AG09319 (cell line): ENCODE measurements at places on chromosomes 1 and 21.

DNA sequence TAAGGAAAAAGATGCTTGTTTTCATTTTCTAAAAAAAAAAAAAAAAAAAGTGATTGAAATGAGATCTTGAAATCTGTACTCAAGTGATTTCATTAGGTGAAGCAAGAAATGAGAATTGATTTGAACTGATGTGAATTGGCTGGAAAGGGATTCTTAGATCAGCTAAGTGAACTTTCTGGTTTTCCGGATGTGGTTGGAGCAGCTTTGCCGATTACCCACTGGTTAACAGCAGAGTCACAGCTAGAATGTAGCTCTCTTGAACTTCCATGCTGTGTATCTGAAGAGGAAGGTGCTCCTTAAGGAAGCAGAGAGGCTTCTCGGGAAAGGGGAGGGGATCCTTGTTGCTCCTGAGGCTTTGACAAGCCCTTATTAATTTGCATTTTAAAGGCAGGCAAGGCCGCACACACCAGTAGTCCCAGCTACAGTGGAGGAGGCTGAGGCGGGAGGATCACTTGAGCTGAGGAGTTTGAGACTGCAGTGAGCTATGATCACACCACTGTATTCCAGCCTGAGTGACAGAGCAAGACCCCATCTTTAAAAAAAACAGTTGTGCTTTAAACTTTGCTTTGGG is 28.7 kb upstream of the PWP2 start:
- DNase-seq, result no peak

DNA sequence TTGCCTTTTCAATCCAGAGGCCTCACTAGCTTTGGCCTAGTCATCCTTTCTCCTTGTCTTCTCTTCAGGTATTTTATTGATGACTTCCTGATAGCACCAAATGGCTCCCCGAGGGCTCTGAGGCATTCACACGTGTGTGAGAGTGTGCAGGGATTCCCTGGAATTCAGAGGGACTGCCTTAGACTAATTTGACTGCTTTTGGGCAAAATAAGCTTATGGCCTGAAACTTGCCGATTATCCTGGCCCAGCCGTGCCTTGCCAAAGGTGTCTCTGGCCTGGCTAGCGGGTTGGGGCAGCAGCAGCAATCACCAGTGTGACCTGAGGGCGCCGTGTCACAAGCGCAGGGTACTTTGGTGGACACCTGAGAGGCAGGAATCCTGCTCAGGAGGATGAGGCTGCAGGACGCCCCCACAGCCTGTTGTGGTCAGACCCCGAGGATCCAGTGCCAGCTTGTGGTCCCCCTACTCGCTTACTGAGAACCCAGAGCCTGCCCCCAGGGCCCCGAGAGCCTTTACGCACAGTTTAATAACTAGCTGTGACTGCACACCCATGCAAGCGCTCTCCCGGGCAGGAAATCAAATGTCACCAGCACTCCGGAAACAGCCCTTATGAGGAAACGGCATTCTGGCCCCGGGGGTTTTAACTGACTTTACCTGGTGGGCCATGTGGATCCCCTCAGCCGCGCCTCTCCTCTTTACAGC is 62.8 kb upstream of the PDE9A start:
- no peak for DNase-seq

- DNase-seq, result no peak
Observed at GRCh38 chr1:28966617-28967016, 52.2 kb downstream of the EPB41 start.

DNA sequence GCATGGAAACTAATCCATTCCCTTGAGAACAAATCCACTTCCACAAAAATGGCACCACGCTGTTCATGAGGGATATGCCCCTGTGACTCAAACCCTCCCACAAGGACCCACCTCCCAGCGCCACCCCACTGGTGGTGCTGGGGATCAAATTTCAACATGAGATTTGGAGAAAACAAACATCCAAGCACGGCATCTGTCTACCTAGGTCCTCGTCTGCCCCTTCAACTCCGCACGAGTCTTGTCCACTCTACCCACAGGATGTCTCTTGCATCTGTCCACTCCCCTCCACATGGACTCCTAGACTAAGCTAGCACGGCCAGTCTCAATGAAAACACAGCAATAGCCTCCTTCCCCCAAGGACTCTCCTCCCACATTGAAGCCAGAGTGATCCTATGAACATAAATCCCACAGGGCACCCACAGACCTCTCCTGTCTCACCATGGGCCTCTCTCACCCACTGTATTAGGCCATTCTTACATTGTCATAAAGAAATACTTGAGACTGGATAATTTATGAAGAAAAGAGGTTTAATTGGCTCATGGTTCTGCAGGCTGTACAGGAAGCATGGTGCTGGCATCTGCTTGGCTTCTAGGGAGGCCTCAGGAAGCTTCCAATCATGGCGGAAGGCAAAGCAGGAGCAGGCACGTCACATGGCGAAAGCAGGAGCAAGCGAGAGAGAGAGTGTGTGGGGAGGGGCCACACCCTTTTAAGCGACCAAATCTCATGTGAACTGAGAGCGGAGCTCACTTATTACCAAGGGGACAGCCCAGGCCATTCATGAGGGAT is 101.4 kb downstream of the TOMM20 start:
- no peak for DNase-seq

DNA sequence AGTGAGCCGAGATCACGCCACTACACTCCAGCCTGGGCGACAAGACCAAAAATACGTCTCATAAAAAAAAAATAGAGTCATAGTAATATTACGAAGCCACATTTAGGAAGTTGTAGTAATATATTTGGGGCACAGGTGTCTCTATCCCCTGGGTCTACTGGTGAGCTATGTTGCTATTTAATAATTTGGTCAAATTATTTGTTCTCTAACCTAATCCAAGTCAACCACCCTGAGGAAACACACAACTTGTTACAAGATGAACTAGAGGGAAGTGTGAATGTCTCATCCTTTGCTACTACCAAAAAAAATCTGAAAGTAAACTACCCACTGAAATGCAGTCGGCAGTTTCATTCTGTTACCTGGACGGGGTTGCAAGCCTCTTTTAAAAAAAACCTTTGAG is 35.3 kb downstream of the RGS8 start:
- DNase-seq, result no peak

- DNase-seq, result no peak
Observed at GRCh38 chr1:181181792-181182585, 93.5 kb downstream of the IER5 start.

GRCh38 chr1:173039626-173040025 is 11.1 kb downstream of the TNFSF18 start:
- DNase-seq, result no peak

- DNase-seq, result no peak
Observed at GRCh38 chr1:234584926-234585325, 25.1 kb downstream of the IRF2BP2 start.

DNA sequence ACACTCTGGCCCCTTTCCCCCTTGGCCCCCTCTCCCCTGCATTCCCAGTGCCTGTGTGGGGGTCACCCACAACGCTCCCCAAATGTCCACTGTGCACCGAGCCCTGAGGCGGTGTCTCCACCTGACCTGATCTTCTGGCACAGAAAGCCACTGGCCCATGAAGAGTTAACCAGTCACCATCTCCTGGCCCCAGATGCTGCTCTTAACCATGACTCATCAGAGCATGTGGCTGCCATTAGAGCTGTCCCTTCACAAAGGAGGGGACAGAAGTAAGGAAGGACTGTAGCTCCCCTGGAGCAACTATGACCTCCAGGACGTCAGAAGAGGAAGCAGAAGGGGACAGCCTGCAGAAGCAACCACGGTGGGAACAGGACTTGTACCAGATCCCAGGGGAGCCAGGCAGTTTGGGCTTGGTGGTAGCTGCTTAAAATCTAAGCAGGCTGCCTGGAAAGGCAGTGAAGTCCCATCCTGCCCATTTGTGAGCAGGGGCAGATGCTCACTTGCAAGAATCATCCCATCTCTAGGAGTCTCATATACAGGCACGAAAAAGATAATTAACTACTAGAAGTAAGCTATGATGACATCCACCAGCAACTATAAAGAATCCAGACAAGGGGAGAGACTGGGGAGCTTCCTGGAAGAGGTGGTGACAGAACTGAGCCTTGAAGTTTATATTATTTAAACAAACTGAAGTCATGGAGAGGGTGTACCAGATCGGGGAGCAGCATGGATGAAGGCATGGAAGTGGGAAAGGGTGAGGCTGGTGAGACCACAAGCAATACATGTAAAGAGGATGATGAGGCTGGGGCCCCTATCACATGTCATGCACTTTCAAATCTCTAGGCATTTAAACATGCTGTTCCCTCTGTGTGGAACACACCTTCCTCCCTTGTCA is 1.1 kb upstream of the TTC39A start:
- no peak for DNase-seq

GRCh38 chr1:53577761-53578100 is 118.5 kb downstream of the DMRTB1 start:
- no peak for DNase-seq

DNA sequence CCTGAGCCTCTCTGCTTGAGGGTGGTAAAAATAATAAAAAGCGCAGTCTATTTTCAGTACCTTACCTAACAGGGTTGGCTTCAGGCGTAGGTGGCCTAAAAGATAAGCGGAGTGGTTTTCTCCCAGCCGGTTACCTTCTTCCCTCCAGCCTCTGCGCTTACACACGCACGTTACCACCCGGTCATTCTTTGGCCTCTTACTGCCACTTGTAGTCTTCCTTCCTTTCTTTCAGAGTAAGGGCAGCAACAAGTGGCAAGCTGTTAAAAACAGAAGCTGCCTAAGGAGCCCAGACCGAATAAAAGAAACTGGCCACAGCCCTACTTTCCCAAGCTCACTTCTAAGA is 35.4 kb downstream of the CLCA1 start:
- DNase-seq, result no peak

DNA sequence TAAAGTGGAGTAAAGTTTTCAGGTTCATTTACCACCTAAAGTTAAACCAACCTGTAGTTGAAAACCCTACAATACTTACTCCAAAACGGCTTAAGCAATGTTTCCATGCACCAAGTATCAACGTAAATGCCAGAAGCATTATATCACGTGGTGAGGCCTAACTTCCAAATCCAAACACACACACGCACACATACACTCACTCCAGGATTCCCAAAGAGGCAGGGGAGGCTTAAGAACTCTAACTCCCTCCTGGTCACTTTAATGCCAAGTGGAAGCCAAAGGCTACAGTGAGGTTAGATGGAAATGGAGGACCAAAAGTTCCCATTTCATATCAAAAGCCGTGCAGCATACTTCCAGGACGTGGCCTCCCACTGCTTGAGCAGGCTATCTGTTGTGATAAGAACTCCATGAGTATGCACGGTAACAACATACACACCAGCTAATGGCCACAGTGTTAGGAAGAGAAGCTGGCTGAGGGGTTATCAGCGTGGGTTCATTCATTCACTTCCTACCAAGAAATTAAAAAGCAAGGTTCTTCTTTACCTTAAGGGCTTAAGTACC is 224.1 kb downstream of the SLC45A1 start:
- DNase-seq, result no peak

DNA sequence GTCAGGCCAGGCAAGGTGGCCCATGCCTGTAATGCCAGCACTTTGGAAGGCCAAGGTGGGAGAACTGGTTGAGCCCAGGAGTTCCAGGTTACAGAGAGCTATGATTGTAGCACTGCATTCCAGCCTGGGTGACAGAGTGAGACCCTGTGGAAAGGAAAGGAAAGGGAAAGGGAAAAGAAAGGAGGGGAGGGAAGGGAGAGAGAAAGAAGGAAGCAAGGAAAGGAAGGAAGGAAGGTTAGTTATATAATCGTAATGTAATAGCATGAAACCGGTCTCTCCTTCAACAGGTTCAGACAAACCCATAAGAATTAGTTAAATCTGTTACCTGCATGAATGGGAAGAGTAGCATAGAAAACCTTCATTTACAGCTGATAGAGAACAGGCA is 1.2 kb upstream of the PAQR7 start:
- no peak for DNase-seq

DNA sequence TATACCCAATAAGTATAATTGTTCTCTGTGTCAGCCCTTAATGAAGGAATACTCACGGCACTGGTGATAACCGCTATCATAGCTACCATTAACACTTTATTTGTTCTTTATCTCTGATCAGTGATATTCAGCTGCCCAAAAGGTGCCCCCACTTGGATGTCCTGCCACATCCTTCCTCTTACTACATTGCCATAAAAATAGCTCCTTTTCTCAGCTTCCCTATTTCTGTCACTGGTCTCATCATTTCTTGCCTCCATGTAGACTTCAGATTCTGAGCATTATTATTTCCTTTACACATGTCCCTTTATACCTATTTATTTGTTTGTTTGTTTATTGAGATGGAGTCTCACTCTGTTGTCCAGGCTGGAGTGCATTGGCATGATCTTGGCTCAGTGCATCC is 2.7 kb upstream of the RAB29 start:
- DNase-seq, result no peak

DNA sequence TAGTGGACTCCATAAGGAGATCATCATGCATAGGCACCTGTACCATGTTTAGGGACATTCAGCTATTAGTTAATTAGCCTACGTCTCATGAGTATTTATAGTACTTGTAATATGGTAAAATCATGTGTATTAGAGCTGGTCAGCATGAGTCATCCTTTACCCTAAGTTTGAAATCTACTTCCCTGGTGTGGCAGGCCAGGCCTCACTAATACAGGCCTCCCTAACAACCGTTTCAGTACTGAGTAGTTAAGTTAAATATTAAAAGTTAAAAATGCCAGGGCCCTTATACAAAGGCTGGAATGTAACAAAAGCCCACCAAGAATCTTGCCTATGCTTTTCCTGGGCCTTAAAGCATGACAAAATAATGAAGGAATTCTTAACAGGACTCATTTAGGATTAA is 356.3 kb upstream of the DPYD start:
- DNase-seq, result no peak

- DNase-seq, result no peak
Observed at GRCh38 chr1:173195596-173196088, 11.5 kb downstream of the TNFSF4 start.
